NK-92 treated with Interleukin-12 subunit alpha and Interleukin-12 subunit beta, amount 100 ng/mL, for 24 hours (cell line): ENCODE measurements at places on chromosomes 16 and 17.

DNA sequence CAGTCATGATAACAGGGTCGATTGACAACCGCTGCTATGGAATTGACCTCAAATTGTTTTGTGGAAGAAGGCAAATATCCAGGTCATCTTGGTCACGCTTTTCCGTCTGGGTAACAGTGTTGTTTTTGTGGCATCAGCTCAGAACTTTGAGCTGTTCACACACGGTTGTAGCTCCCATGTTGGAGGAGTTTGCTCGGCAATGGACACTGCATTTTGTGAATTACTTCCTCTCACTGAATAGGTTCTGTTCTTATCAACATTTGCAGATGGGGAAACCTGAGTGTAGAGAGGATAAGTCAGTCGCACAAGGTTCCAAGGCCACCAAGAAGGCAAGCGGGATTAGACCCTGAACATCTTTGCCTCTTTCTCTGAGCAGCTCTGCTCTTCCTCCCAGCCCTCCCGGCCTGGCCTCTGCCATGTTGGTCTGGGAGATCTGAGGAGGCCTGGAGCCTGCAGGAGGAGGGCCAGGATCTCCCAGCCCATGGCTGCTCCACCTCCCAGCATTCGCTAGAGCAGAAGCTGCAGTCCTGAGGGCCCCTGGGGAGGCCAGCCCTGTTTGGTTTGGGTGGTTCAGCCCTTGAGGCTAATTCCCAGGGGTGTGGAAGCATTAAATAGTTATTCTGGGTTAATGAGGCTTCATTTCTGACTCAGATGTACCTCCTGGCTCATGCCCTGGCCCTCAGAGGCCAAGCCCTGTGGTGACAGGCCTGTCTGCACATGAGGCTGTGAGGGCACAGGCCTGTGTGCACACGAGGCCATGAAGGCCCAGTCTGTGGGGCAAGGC, 154.1 kb upstream of the PLCG2 start:
- DNase-seq: no peak

DNA sequence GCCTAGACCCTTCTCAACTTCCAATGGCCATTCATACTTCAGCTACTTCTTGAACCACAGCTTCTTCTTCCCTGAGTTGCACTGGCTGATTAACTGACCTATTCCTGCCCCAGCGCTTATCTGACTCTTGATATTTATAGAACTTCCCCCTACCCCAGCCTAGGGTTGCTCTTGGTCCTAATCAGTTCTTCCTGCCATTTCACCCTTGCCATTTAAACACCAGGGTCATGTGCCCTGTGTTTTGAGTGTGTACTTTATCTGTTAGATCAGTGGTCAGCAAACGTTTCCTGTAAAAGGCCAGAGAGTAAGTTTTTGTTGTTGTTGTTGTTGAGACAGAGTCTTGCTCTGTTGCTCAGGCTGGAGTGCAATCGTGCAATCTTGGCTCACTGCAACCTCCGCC, 82.4 kb upstream of the COX10 start:
- no peak for DNase-seq

DNA sequence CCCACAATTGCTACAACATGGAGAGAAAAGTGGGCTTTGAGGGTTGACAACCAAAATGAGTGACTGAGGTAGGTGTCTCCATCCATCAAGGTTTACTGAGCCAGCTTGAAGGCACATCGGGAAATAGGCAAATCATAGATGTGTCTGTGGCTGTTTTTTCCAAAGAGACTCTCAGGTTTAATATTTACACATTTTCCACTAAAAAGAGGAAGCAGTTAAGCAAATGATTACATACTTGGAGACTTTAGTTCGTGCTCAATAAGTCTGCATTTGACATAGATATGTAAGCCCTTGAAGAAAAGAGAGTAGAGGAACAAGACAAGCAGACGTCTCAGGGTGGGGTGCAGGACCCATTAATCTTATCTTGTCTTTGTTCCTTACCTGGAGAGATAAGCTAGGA, 148.9 kb upstream of the COX10 start:
- no peak for DNase-seq

- no peak for DNase-seq
These were observed 9.5 kb downstream of the HOXB4 start for GRCh38 chr17:48568499-48569239.

DNA sequence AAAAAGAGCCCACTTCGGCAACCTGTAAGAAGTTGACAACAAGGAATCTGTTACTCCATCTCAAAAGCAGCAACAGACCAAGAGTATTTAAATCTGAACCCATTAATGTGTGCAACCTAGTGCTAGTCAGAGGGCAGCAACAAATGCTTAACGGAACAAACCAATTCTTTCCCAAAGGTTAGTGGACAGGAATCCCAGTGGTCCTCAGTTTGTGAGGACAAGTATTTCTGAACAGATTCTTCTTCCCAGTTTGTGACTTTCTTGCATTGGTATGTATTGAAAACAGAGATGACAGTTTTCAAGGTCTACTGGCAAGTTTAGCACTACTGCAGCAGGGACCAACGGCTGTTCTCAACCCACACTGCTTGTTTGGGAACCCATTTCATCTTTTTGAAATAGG, 2.9 kb downstream of the RPL26 start:
- no peak for DNase-seq

GRCh38 chr16:82664181-82664580, 37.4 kb downstream of the CDH13 start:
- DNase-seq: no peak

GRCh38 chr16:63787014-63787413, 1334.8 kb downstream of the CDH11 start:
- DNase-seq: no peak

DNA sequence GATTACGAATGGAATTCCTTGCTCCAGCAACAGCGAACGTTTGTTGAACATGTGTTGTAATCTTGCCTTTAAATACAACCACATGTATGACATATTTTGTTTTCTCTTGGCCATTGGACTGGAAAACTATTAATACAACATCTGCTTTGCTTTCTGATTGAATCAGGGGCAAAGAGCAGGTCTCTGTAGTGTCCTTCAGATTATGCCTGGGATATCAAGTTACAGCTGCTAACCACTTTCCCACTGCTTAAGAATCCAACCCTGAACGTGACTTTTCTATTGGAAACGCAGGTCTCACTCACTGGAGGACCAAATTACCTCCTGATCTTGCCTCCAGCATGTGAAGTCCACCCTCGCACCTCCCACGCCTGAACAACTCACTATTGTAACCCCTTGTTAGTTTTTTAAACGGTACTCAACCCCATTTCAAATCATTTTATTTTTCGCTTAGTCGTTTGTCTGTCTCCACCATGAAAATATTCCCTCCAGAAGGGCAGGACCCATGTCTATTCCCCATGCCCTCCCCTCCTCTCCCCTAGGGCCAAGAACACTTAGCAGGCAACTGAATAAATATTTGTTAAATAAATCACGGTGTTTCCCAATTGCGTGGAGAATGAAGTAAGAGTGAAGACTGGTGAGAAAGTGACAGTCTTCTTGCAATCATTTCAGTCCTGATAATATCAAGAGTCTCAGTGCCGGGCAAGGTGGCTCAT, 57.4 kb upstream of the MRTFB start:
- no peak for DNase-seq

DNA sequence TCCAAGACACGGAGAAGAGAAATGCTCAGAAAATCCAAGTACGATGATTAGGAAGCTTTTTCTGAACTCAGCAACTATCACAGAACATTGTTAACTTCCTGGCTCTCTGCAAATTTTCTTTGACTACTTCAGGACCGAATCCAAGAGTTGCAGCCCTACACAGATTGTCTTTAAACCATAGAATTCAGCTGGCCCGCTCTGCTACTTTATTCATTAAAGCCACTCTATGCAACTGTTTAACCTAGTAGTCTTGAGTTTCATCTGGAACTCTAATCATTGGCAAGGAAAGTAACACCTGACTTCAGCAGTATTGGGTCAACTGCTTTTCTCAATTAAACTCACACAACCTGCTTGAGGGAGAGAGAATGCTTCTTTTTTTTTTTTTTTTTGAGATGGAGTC, 210.1 kb downstream of the SLC39A11 start:
- no peak for DNase-seq

DNA sequence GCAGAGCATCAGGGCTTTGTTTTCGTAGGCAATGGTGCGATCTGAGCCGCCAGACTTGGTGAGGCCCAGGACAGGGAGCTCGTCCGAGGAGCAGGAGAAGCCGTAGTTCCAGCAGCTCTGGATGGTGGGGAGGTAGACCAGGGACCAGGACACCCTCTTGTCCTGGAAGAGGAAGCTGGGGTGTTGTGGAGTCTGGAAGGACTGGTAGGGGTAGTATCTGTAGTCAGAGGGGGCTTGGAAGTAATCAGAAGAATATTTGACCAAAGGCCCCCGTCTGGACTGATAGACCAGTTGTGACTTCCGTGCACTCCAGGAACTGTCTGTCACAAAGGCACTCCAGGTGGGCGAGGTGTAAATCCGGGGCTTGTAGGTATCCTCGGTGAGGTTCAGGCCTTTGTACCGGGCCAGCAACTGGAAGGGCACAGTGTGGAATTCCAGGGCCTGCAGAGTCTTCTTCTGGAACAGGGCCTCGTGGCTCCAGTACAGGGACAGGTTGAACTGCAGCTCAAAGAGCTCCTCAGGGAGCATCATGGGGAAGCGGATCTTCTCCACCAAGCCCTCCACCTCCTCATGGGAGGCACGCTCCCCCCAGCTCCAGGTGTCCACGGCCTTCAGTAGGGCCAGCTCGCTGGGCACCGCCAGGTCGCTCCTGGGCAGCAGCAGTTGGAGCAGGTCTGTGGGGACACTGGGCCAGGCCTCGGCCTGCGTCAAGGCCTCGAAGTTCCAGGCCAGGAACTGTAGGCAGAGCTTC, 7.8 kb downstream of the LGALS3BP start:
- DNase-seq: no peak

- DNase-seq: no peak
These were observed 10.2 kb downstream of the LASP1 start for GRCh38 chr17:38879878-38880665.

GRCh38 chr17:47188876-47189731, at the start of gene CDC27:
TSS of gene CDC27 (minus strand) at chr17:47189295. CDS start at chr17:47189172, 123 bp downstream.
- DNase-seq: peak; percentile 98

DNA sequence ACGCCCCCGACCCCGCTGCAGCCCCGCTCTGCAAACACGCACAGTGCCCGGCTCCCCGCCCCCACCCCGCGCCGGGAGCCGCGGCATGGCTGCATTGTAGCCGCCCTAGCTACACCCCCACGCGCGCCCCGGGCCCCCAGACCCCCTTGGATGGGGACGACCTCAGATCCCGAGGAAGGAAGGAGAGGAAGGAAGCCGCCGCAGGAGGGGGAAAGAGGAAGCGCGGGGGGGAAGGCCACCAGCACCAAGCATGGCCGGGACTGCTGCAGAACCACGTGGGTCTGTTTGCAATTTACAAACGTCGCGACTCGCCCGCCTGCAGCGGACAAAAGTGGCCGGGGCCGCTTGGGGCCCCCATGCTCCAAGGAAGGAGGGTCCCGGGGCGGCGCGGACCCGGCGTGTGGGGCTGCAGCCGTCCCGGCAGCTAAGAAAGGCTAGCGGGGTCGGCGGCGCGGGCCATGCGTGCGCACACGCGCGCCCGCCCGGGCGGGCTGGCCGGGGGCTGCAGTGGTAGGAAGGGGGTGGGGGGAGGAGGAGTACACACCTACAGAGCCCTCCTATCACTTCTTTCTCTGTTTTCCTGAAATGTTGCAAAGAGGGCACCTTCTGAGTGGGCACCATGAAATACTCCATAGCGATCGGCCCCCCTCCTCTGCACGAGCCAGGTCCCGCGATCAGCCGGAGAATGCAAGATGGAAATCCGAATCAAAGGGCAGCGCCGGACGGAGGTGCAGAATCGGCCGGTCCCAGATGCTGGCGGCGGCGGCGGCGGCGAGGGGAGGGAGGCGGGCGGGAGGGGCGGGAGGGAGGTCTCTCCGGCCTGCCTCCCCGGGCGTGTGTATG, 488 bp downstream of the TFAP4 start:
- no peak for DNase-seq

DNA sequence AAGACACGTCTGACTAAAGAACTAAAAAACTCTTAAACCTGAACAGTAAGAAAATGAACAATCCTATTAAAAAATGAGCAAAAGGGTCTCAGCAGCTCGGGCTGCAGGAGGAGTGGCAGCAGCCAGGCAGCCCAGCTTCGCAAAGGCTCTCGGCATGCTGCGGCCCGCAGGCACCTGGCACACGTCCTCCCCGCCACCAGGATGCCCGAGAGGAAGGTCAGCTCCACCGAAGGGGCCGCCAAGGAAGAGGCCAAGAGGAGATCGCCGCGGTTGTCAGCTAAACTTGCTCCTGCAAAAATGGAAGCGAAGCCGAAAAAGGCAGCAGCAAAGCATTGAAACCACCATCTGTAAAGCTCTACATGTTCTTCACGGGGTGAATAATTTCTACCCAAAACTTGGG, 173.5 kb downstream of the BCAS3 start:
- DNase-seq: no peak

- DNase-seq: no peak
These were observed 113.2 kb upstream of the SDK2 start for GRCh38 chr17:73757420-73757819.

DNA sequence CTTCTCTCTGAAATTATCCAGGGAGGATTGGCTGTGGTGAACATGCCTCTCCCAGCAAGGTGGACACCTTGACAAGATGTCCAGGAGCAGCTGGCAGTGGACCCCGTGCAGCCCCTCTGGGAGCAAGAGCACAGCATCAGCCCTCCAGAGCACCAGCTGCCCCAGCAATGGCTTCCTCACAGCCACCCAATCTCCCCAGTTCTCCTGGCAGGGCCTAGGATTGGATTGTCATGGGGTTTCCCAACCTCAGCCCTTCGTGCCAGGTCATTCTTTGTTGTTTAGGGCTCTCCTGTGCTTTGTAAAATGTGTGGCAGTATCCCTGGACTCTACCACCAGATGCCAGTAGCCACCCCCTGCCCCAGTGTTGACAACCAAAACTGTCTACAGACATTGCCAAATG, 1.8 kb upstream of the KRT36 start:
- no peak for DNase-seq

GRCh38 chr17:58321571-58322525, 6.7 kb downstream of the TSPOAP1 start:
- DNase-seq: no peak

DNA sequence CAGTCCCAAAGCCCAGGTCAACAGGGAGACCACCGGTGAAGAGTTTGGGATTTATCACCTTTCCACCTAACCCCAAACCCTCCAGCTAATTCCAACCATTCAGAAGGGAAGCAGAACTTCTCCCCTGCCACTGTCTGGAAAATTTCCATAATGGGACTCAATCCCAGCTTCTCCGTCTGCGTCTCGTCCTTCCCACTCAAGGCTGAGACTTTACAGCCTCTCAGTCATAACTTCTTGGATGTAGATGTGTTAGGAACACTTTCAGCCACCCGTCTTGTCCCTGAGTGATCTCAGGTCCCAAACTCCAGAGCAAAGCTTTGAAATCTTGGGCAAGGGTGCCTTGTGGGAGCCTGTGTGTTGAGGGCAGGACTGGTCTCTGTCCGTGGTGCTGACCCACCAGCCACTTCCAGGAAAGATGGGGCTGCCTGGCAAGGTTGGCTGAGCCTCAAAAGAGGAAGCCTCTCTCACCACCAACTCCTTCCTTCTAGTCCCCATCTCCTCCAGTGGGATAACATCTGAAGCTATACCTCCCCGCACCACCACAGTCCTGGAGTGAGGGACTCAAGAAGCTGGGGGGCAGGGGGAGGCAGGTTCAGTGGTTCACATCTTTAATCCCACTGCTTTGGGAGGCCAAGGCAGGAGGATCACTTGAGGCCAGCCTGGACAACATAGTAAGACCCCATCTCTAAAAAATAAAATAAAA, 9.3 kb downstream of the GAS2L2 start:
- DNase-seq: no peak

- DNase-seq: no peak
These were observed 6.2 kb downstream of the CNP start for GRCh38 chr17:41972571-41973407.
